ENCODE measurements at places on chromosomes 12 and 14. TPM values are rescaled to one million over a fixed set of nuclear protein-coding genes. Genes with fewer than 3 reads are reported as not detected.

The DPY19L2 gene
- 2.4 TPM for total RNA-seq

The NFE2 gene
- not detected for total RNA-seq

The OTUB2 gene
- 0.84 TPM for total RNA-seq

The CMKLR1 gene
- 0.19 TPM for total RNA-seq

The PRR4 gene
- total RNA-seq: 0.17 TPM

The SERPINA4 gene
- not detected for total RNA-seq

The RFLNA gene
- 0.19 TPM for total RNA-seq

The KIF26A gene
- 31.8 TPM for total RNA-seq

The RNASE3 gene
- not detected for total RNA-seq

The PRH1 gene
- 11.2 TPM for total RNA-seq

The EEA1 gene
- 49.5 TPM for total RNA-seq

The GRIN2B gene
- not detected for total RNA-seq

The NOC4L gene
- 12.1 TPM for total RNA-seq

The VSX2 gene
- not detected for total RNA-seq

The RTN1 gene
- not detected for total RNA-seq

The GALNT6 gene
- total RNA-seq: 19.9 TPM

The PTPN6 gene
- total RNA-seq: 3.4 TPM

The C1S gene
- total RNA-seq: 0.19 TPM

All from dermis blood vessel endothelial cell (primary cell).